ENCODE measurements at places on chromosomes 2 and 18. TPM values are rescaled to one million over a fixed set of nuclear protein-coding genes. Genes with fewer than 3 reads are reported as not detected.

DNA sequence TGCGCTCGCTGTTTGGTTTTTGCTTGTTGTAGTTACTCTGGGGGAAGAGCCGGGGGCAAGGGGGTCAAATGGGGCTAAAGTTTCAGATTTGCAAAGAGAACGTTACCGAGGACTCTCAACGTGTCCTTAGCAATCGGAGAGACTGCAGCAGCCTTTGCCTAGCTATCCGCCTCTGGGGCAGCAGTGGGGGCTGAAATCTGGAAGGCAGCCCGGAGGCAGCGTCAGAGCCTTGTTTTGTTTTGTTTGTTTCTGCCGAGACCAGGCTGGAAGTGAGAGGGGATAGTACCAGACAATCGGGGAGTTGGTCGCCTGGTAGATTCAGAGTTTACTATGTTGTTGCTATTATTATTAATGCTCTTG, 1.2 kb downstream of the CDH20 start:
- DNase-seq = no peak
- no peak overlapping the region for H3K4me3 ChIP-seq
- no peak overlapping the region for H3K27ac ChIP-seq
- peaks cover 2% of the 10 kb centered on the region for H3K4me1 ChIP-seq
- no peaks in the 10 kb centered on the region for H3K36me3 ChIP-seq

DNA sequence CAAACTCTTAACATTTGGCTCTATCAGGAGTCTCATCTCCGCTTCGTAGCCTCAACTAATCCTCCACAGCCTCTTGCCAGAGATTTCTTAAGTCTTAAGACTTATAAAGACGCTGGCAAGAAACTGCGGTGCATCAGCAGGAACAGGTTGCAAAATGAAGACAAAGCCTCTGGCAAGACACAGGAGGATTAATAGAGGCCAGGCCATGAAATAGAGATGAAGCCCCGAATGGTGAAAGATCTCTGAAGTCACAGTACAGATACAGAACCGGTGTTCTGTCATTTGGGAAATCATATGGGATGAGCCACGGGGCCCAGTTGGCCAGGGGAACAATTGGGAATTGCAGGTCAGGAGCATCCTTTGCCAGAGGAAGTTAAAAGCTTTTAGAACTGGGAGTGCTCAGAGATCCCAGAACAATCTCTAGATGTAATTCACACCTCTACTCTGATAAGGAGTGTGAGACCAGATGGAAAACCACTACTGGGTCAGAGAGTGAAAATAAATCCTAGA, 190.9 kb upstream of the FOSL2 start:
- H3K27me3 ChIP-seq = no peaks in the 10 kb centered on the region
- DNase-seq = no peak
- H3K4me3 ChIP-seq = no peak overlapping the region
- no peaks in the 10 kb centered on the region for H3K4me1 ChIP-seq
- no peak overlapping the region for H3K27ac ChIP-seq

- H3K27ac ChIP-seq = peak overlapping the region; percentile 93
- peaks cover 28% of the 10 kb centered on the region for H3K4me1 ChIP-seq
- H3K27me3 ChIP-seq = no peaks in the 10 kb centered on the region
- peak overlapping the region; percentile 73 for H3K4me3 ChIP-seq
- no peaks in the 10 kb centered on the region for H3K36me3 ChIP-seq
Measured at GRCh38 chr2:85437488-85438200, 19.1 kb downstream of the SH2D6 start.

The RAB17 gene
- 0.18 TPM for total RNA-seq

DNA sequence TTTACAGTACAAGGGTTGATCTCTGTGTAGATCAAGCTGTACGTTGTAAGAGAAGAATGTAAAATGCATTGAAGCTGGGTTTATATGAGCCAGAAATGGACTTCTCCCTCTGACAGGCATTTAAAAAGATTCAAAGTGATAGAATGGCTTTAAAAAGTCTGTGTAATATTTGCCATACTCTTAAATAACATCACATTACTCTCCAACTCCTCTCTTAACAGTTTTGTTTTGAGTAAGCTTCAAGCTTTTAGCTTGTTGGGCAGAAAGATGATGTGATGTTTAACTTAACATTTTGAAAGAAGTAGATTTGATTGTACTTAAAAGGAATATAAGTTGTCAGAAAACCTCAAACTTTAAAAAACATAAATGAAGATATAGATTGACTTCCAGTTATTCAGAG, 72.2 kb downstream of the COX7A2L start:
- H3K27ac ChIP-seq = peak overlapping the region; percentile 37
- H3K4me1 ChIP-seq = peaks cover 37% of the 10 kb centered on the region
- H3K27me3 ChIP-seq = no peaks in the 10 kb centered on the region
- no peak overlapping the region for H3K4me3 ChIP-seq
- H3K36me3 ChIP-seq = peaks cover 44% of the 10 kb centered on the region

DNA sequence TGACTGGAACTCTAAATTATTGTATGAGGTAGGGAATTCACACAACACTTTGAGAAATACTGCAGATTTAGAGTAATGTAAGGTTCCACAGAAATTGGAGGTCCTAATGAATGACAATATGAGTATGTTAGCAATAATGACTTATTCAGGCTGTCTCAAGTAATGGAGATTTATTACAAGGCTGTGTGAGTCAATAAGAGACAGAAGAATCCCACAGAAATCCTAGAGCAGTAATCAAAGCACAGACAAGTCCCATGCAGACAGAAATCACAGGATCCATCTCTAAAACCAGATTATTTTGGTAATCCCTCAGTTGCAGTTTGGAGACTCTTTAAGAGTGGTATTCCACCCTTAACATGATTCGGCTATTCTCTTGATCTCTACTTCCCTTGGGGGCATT, 83.6 kb downstream of the FAM161A start:
- H3K36me3 ChIP-seq = no peaks in the 10 kb centered on the region
- H3K27me3 ChIP-seq = no peaks in the 10 kb centered on the region
- no peak overlapping the region for H3K27ac ChIP-seq
- no peak overlapping the region for H3K4me3 ChIP-seq

GRCh38 chr2:157898591-157898996, 22.5 kb upstream of the ACVR1 start:
- H3K36me3 ChIP-seq = peaks cover 9% of the 10 kb centered on the region
- peak; percentile 86 for DNase-seq
- no peaks in the 10 kb centered on the region for H3K27me3 ChIP-seq
- peaks cover 83% of the 10 kb centered on the region for H3K4me1 ChIP-seq

The C1GALT1C1L gene
- total RNA-seq = not detected

The CIB4 gene
- not detected for total RNA-seq

- H3K36me3 ChIP-seq = no peaks in the 10 kb centered on the region
- H3K27me3 ChIP-seq = peaks cover 2% of the 10 kb centered on the region
- H3K27ac ChIP-seq = no peak overlapping the region
- H3K4me1 ChIP-seq = peaks cover 26% of the 10 kb centered on the region
Measured at GRCh38 chr2:43052944-43053306, 173.5 kb downstream of the ZFP36L2 start.

DNA sequence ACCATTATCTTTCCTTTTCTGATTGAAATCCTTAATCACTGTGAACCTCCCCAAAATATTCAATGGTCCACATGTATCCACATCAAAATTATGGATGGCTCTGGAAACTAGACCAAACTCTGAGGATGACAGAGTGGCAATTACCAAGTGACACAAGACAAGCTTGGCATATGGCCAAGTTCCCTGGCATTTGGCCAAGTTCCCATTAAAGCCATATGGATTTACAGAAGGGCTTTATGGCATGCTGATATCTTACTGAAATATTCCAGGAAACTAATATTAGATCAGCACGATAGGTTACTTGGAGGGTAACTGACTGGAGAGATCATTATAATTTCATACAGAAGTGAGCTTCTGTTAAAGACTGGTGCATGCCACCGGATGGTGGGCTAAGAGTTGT, 21.9 kb upstream of the CERS6 start:
- DNase-seq = no peak
- H3K36me3 ChIP-seq = no peaks in the 10 kb centered on the region
- H3K27me3 ChIP-seq = no peaks in the 10 kb centered on the region
- peaks cover 58% of the 10 kb centered on the region for H3K4me1 ChIP-seq
- no peak overlapping the region for H3K27ac ChIP-seq
- no peak overlapping the region for H3K4me3 ChIP-seq

The PAIP2B gene
- total RNA-seq = 3.0 TPM

The ITPRIPL1 gene
- 28.4 TPM for total RNA-seq

- peaks cover 35% of the 10 kb centered on the region for H3K36me3 ChIP-seq
- no peak overlapping the region for H3K4me3 ChIP-seq
- H3K27ac ChIP-seq = no peak overlapping the region
- peak; percentile 10 for DNase-seq
- H3K4me1 ChIP-seq = no peaks in the 10 kb centered on the region
Measured at GRCh38 chr2:171447675-171448074, 13.6 kb downstream of the DCAF17 start.

The OR6B2 gene
- not detected for total RNA-seq

DNA sequence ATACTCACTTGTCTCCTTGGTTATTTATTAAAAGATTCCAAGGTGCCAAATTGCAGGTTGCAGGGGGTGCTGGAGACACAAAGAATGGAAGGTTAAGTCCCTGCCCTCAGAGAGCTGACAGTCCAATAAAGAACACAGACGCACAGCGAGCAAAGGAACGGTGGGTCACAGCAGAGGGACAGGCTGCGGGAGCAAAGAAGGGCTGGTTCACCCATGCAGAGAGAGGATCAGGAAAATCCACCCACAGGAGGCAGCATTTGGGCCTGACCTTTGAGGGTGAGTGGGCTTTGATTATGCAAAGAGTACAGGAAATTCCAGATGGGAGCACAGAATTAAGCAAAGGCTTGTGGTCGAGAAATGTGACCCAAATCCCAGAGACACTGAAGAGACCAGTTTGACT, 45.0 kb downstream of the ZBTB7C start:
- H3K4me3 ChIP-seq = no peak overlapping the region
- H3K36me3 ChIP-seq = no peaks in the 10 kb centered on the region
- peaks cover 9% of the 10 kb centered on the region for H3K27me3 ChIP-seq
- H3K27ac ChIP-seq = no peak overlapping the region

DNA sequence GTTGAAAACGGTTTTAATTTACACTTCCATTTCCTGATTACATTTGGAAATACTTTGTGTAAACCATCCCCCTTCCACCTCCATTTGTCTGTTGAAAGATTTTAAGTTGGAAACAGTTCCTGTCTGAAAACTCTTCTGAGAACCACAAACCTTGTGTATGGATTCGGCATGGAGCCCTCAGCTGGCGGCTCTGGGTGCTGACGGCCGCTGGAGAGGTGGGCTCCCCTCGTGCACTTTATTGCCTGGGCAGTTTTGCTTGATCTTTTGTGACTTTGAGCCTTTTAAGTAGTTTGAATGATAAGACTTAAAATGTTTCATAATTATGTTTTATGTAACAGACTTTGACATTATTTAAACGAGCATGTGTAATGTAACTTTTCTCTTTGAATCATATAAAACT, 11.1 kb downstream of the KLF11 start:
- peaks cover 5% of the 10 kb centered on the region for H3K36me3 ChIP-seq
- no peak overlapping the region for H3K4me3 ChIP-seq
- no peak overlapping the region for H3K27ac ChIP-seq
- H3K27me3 ChIP-seq = peaks cover 2% of the 10 kb centered on the region

DNA sequence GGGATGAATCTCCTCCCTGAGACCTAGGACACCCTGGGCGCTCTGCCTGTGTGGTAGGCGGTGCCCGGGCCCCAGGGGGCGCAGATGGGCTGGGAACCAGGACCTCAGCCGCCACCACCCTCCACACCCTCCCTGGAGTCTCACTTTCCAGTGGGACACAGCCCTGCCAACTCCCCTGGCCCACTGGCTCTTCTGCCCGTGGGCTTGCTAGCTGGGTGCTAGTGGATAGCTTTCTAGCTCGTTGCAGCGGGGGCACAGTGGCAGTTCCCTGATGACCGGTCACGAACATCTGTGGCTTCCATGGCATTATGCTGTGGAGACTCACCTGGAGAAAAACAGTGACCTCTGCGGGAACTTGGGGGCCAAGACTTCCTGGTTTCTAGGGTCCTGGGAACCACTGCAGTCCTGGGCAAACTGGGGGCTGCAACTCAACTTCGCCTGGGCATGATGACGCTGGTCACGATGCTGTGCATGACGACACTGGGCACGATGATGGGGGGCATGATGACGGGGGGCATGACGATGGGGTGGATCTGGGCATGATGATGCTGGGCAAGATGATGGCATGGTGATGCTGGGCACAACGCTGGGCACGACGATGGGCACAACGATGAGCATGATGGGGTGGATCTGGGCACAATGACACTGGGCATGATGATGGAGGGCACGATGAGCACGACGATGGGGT, 31.0 kb upstream of the ALLC start:
- no peaks in the 10 kb centered on the region for H3K27me3 ChIP-seq
- H3K4me3 ChIP-seq = no peak overlapping the region
- H3K4me1 ChIP-seq = no peaks in the 10 kb centered on the region
- H3K36me3 ChIP-seq = no peaks in the 10 kb centered on the region

DNA sequence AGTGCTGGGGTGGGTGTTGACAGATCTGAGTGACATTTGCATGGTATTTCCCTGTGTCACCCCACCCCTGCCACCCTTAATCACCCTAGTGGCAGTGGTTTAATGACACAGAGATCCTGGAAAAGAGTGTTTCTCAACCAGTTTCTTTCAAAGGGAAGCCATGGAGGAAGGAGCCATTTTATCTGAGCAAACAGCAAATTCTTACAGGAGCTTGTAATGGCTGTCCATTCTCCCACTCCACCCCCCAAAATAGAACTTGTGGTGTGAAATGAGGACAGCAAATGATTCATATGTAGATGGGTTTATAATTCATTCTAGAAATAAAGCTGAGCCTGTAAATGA, 51.5 kb downstream of the CDC42EP3 start:
- H3K27ac ChIP-seq = peak overlapping the region; percentile 4
- no peak for DNase-seq
- H3K27me3 ChIP-seq = no peaks in the 10 kb centered on the region
- peaks cover 73% of the 10 kb centered on the region for H3K4me1 ChIP-seq

DNA sequence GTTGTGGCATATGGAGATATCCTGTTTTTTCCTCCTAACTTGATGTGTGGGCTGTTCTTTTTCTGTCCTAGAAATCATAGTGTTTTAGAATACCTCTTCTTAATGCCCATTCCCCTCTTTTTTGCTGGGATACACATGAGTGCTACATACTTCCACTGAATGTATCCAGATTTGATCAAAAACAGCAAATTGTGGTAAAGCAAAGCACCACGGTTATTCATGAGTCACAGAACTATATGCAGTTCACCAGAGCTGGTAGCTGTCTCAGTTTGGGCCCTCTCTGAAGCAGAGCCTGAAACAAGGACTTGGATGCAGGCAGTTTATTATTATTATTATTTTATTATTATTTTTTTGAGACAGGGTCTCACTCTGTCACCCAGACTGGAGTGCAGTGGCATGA, 69.9 kb upstream of the CTLA4 start:
- no peak for DNase-seq
- no peaks in the 10 kb centered on the region for H3K27me3 ChIP-seq
- peaks cover 9% of the 10 kb centered on the region for H3K36me3 ChIP-seq
- no peak overlapping the region for H3K4me3 ChIP-seq
- H3K4me1 ChIP-seq = peaks cover 45% of the 10 kb centered on the region

The LDLRAD4 gene
- 29.3 TPM for total RNA-seq

The SMYD5 gene
- total RNA-seq = 47.0 TPM

The CCDC85A gene
- not detected for total RNA-seq
